Epithelial cell of proximal tubule (primary cell): ENCODE measurements at places on chromosomes 3 and 15.

- no peak for DNase-seq
These were observed 22.4 kb upstream of the TM4SF19 start for GRCh38 chr3:196360586-196360985.

DNA sequence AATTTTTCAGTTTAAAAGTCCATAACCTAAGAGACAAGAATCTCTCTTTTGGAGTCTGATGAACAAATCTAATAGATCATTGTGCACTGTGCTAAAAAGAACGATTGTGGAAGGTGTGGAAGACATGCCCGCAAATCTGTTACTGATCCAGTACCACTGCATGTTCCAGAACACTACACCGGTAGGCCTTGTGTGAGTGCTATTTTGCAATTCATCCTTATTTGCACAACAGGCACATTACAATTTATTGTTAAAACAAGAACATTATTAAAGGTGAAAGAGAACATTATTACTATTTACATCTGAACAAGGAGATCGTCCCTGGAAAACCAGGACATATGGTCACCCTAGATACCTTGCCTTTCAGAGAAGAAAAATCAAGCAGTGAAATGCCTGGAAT lies 205.7 kb upstream of the NECTIN3 start:
- DNase-seq = no peak

DNA sequence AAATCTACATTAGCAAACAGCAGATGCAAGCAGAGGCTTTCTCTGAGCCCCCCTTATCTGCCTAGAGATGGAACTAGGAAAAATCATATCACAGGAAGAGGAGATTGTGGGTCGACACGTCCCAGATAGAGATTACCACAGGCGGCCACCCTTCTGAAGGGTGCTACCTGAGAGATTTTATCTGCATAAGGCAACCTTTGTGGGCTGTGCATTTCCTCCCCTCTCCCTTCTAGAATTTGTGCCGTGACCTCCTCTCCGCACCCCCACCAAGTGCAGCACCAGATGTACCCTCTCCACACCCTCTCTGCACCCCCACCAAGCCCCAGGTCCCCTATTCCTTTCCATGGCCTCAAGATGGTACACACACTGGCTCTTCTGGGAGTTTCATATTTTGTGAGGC lies 27.4 kb downstream of the METTL6 start:
- DNase-seq = no peak

- DNase-seq = no peak
These were observed 204.0 kb downstream of the UBE3A start for GRCh38 chr15:25234831-25235230.

DNA sequence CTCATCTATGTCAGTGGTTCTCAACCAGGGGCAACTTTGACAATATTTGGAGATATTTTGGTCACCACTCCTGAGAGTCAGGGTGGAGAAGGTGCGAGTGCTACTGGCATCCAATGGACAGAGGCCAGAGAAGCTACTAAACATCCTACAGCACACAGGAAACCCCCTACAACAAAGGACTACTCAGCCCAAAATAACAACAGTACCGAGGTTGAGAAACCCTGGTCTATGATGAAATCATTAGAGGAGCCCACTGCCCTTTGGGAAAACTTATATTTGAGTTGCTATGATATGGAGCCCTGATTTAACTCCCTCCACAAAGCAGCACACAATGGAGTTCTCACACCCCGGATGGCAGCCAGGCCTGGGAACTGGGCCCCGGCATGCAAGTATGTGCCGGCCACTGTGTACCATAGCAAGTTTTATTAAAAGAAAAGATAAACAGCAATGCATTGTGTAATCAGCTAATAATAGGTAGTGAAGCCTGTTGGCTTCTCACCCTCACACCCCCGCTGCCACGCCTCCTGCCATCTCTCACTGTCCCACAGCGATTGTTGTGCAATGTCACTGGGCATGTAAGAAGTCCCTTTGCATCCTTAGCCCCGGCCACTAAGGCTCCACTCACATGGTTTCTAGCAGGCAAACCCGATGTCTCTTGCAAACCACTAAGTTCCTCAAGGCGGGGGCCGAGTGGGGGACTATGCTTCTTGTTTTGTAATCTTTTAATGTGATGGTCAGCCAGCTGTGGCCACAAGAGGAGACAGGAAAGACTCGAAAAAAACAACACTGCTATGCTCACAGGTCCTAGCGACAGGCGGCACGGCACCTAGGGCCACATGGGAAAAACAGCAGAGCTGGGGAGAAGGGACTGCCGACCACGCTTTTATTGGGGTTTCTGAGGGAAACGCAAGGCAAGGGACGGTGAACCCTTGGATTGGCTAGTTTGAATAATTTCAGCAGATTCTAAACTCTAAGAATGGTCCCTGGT lies 110.0 kb downstream of the AQP9 start:
- DNase-seq = no peak

GRCh38 chr15:43954181-43954621 lies 127.4 kb downstream of the WDR76 start:
- no peak for DNase-seq
